AG09319 (cell line): ENCODE measurements at places on chromosomes 1 and 21.
A peak's percentile ranks its signal among the peaks of the same experiment; 100 is the strongest.

- DNase-seq, result no peak
Measured at GRCh38 chr1:243791586-243792267, 58.3 kb downstream of the AKT3 start.

- DNase-seq, result peak; percentile 30
Measured at GRCh38 chr1:219463636-219464035, 149.3 kb downstream of the ZC3H11B start.

DNA sequence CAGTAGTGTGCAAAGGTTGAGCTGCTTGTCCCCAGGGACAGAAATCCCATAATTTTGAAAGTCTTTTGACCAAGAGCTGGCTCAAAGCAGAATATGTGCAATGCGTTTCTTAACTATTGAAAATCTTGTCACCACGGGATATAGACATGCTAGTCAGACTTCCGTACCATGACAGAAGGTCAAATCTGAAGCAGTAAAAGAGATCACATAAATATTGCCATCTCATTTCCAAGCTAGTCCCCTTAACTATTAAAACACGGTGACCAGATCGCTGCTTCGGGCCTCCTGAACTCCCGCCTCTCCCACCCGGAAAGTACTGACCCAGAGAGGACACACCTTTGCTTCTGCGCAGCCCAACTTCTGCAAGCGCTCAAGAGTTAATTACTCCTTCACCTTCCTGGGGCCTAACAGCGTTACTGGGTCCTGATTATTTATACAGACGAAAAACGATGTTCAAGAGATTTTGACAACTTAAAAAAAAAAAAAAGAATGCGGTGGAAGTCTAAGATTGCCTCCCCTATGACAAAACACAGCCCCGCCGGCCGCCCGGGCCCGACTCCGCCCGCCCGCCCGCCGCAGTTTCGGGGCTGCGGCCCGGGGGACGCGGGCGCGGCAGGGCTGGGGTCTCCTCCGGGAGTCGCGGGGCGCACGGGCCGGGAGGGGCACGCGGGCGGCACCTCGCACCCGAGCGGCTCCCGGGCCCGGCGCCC is 692 bp downstream of the SORT1 start:
- no peak for DNase-seq

DNA sequence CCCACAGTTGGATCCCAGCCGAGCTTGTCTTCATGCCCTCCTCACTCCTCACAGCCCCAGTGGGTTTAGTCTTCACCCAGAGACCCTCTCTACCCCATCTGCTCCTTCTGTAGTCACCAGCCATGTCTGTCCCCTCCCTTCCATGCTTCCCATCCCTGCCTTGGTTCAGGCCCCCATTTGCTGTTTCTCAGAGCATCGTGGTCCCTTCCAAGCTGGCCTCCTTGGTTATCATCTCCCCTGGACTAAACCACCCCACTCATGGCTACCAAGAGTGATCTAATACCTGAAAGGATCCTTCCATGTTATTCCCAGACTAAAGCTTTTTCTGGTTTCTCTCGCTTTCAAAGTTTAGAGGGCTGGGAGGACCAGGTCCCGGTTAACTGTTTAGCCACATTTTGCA is 8.3 kb downstream of the CNIH3 start:
- no peak for DNase-seq

- DNase-seq, result no peak
Measured at GRCh38 chr1:243849421-243850201, 432 bp downstream of the AKT3 start.

- no peak for DNase-seq
Measured at GRCh38 chr1:201905234-201905890, 16.7 kb downstream of the SHISA4 start.

DNA sequence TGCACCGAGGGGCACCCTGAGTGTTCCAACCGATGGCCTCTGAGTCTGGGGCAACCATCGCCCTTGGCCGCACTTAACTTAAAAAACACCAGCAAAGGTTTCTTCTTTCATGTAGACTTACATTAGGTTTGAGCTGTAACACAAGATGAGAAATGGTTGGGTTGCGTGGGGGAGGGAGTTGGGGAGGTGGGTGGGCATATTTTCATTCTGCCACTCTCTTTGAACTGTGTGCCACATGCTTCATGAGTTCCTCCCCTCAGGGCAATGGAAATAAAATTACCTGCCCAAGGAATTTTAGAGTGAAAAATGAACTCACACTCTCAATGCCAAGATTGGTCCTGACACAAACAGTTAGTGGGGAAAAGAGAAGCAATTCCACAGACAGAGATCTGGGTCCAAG is 430.1 kb upstream of the USP24 start:
- no peak for DNase-seq

GRCh38 chr1:56450004-56450666 is 129.2 kb downstream of the PLPP3 start:
- DNase-seq, result no peak

- no peak for DNase-seq
Measured at GRCh38 chr21:26365849-26366248, 195.3 kb upstream of the APP start.

GRCh38 chr1:167532964-167533824 is 14.9 kb upstream of the CD247 start:
- DNase-seq, result no peak

DNA sequence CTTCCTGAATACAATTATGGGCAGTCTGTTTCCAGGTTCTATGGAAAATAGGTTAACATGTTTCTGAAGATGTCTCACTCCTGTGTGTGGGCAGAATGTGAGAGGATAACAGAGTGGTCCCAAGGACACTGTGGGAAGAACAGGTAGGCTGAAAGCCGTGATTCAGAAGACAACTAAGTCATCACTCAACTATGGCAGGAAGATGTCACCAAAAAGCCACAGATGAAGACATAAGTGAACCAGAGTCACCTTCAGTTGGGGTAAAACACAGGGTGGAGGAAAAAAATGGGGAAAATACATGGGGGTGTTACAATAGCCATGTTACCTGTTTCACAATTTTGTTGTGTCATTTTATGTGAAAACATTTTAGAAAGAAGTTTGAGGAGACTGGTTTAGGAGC is 75.1 kb downstream of the UCHL5 start:
- no peak for DNase-seq
